Right atrium auricular region (tissue), 2 donors: ENCODE measurements at places on chromosomes 3 and 15.

DNA sequence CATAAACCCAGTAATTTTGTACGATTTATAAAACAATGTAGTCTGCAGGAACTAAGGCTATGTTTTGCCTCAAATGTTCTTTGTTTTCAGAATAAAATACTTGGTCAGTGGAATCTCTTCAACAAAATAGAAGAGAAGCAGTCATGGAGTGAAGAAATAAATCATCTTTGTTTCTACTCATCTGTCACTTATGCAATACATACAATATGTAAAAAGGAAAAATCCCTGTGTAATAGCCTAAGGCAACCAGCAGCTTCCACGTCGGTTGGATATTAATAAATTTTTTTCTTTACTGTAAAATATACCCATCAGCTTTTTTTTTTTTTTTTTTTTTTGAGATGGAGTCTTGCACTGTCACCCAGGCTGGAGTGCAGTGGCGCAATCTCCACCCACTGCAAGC, 5.2 kb upstream of the WDR5B start:
- no peak for DNase-seq

DNA sequence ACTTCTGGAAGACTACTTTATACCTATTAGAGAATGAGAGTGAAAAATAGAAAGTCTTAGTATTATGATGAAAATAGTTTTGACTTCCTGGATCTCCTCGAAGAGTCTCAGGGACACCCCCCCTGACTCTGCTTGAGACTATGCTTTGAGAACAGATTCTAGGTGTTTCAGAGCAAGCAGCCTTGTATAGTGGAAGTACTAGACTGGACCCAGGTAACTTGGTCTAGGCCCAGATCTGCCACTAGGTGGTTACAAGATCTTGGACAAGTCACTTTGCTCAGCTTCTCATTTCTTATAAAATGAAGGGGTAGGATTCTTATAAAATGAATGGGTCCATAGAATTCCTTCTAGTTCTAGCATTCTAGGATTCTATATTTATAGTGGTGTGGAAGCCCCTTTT, 9.1 kb downstream of the ABHD5 start:
- DNase-seq, result no peak

DNA sequence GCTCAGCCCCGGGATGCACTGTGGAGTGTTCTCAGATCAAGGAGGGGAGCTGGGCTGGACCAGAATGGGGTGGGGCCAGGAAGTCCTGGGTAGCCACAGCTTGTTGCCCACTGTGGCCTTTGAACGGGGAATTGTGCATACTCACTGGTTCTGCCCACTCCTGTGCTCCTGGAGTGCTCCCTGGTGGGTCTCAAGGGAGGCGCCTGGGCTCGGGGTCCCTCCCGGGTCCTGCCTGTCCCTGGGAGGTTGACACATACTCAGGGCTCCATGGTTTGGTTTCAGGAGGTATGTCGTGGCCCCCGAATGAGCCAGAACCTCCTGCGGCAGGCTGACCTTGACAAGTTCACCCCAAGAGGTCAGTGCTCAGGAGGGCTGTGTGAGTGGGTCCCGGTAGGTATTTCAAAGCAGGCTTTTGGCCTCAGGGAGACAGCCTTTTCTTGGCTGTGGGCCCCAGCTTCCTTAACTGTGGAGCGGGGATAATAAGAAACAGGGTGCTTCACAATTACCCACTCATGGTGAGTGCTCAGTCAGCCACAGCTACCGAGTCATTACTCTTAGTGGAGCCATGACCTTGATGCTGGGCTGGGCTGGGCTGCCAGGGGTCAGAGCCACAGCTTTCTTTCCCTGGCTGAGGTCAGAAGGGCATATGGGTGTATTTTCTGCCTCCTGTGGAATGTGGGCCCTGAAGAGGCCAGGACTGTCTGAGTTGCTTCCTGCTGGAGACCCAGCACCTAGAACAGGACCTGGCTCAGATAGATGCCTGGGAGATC, 7.6 kb downstream of the DNAH1 start:
- DNase-seq, result no peak

- no peak for DNase-seq
Observed at GRCh38 chr3:17038141-17038540, 153.4 kb downstream of the PLCL2 start.

DNA sequence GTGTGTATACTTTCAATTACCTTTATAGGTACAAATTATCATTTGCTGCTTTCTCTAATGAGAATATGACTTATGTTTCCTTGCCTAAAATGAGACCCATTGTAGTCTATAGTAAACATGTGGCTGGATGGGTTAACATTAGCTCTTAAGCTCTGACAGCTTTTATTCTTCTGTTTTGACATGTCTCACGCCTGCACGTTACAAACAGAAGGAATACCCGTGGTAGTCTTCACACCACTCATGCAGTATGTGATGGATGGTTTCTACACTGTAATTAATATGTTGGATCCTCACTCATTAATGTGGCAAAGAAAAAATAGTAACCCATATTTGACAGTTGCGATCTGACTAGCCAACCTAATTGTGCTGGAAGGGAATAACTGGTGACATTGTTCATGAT, 133.4 kb upstream of the MITF start:
- DNase-seq, result no peak

GRCh38 chr3:23762214-23762613, 43.5 kb upstream of the UBE2E1 start:
- DNase-seq, result no peak

DNA sequence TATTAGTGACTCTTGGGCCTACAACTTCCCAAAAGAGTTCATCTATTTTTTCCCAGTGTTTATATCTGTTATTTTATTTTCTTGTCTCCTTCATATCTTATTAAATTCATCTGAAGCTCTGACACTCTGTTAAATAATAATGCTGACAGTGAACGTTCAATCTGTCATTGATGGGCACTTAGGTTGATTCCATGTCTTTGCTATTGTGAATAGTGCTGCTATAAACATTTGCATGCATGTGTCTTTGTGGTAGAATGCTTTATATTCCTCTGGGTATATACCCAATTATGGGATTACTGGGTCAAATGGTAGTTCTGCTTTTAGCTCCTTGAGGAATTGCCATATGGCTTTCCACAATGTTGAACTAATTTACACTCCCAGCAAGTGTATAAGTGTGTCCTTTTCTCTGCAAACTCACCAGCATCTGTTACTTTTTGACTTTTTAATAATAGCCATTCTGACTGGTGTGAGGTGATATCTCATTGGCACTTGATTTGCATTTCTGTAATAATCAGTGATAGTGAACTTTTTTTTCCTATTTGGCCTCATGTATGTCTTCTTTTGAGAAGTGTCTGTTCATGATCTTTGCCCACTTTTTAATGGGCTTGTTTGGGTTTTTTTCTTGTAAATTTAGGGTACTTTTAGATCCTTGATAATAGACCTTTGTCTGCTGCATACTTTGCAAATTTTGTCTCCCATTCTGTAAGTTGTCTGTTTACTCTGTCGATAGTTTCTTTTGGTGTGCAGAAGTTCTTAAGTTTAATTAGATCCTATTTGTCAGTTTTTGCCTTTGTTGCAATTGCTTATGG, 122.5 kb downstream of the LEKR1 start:
- no peak for DNase-seq

GRCh38 chr15:36661042-36661441, 81.6 kb downstream of the CDIN1 start:
- no peak for DNase-seq

DNA sequence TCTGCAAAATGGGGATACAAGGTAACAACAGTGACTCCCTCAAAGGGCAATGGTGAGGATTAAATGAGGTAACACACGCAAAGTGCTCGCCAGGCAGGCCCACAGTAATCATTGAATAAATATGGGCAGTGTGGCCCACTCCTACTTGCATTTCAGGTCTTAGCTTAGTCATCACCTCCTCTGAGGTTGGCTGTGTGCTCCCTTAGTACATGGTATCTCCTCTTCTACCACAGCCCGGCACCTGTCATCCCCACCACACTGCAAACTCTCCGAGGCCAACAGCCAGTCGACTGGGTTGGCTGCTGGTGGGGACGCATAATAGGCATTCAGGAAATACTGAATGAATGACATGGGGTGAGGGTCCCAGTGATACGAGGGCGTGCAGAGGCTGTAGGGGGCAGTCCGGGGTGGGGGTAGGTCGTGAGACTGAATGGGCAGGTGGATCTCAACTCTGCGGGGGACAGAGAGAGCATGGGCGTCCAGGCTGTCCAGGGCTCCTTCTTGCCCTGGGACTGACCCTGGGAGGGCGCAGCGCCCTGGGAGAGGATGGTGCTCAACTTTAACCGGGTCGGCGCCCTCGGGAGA, 375 bp upstream of the MYZAP start:
- DNase-seq, result no peak

DNA sequence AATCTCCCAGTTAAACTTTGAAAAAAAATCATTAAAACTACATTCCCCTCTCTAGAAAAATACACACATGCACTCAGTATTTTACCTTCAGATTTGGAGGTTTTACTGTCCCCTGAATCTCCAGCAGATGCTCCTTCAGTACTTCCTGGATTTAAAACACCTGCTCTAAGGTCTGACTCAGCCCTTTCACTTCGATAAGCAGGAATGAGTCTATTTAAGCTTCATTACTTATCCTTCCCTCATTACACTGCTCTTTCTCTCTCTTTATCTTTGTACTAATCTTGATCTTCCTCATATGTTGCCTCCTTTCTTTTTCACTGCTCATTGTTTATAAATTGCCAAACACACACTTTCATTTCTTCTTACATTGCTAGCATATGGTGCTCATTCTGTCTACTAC, 443.9 kb downstream of the DIPK2A start:
- no peak for DNase-seq

GRCh38 chr15:44427756-44428724, 611 bp downstream of the CTDSPL2 start:
- no peak for DNase-seq

DNA sequence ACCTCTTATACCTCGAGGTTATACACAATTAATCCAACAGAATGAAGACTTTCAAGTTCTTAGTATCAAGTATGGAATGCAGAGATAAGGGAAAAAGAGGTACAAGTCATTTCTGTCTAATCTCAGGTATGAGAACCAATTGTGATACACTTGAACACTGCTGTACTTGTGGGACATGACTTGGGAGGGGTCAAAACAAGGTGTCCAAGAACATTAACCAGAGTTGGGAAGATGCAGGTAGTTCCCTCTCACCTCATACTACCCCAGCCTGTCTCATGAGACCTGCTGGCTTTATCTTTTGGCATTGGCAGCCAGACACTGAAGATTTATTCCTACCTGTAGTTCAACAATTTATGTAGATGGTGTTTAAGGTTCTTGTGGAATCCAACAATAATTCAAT, 209.7 kb downstream of the NR1D2 start:
- DNase-seq, result no peak

DNA sequence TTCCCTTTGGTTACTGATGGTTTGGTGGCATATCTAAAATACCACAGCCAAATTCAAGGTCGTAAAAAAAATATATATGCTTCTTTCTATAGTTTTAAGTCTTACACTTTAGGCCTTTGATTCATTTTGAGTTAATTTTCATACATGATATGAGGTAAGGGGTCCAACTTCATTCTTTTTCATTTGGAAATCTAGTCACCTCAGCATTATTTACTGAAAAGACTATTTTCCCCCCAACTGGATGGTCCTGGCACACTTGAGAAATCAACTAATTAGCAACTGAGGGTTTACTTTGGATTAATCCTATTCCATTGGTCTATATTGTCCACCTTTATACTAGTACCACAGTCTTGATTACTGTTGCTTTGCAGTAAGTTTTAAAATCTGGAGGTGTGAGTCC, 26.2 kb downstream of the RHOA start:
- no peak for DNase-seq

- DNase-seq, result no peak
Observed at GRCh38 chr3:25904206-25904605, 114.3 kb downstream of the OXSM start.

DNA sequence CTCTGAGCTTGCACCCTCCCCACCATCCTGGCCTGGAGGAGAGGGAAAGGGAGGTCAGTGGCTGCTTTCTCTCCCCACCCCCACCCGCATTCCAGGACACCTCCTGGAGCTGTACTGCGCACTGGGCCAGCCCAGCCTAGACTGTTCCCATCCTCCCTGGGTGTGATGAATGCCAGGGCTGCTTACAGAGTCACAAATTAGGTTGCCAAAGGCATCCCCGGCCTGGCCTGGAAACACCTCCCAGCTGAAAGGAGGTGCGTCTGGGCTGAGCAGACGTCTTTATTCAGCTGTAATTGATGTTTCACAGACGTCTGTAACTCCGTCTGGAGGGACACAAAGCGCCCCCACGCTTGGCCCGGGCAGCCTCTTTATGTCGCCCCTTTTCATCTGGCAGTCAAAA, 47.6 kb downstream of the RHCG start:
- DNase-seq, result no peak

GRCh38 chr15:67331676-67332075, 77.1 kb downstream of the IQCH start:
- no peak for DNase-seq

- no peak for DNase-seq
Observed at GRCh38 chr15:96381463-96381862, 51.0 kb downstream of the NR2F2 start.

DNA sequence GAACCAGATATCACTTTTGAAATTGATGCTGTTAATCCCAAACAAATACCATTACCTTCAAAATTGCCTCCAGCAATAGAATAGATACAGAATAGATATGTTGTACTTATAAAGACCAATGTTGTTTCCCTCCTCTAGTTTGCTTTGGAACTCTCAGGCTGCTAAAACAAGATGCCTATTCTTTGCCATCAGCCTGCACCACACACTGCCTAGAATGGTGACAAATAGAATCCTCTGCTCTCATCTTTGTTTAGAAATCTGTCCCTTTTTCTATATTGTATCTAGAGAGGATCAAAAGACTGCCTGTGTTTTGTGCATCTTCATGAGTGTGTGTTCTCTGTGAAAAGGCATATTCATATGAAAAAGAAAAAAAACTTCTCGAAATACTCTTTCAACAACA, 349.2 kb upstream of the CCDC54 start:
- DNase-seq, result no peak

DNA sequence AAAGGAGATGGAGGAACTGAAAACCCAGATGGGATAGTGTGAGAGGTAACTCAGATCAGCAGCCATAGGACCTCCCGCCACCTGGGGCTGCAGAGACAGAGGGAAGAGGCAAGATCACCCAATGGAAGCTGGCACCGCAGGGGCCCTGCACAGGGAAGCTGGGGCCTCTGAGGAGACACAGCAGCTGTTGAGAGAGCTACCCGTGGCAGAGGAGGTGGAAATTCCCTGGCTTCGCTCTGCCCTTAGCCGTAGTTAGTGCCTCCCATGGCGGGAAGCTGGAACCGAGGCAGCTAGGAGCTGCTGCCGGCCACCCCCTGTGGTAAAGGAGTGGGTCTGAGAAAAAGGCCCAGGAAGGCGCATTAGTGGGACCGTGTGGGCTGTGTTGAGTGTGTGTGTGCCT, 18.0 kb upstream of the PLXNA1 start:
- no peak for DNase-seq

- DNase-seq, result no peak
Observed at GRCh38 chr15:27179789-27180188, 208.8 kb downstream of the GABRG3 start.

- no peak for DNase-seq
Observed at GRCh38 chr3:69648126-69648525, 91.1 kb upstream of the MITF start.

GRCh38 chr3:167829071-167829470, 93.5 kb downstream of the SERPINI1 start:
- no peak for DNase-seq
